Aorta (tissue), 5 donors: ENCODE measurements at places on chromosomes 1 and 21.

- peak; percentile 83 for DNase-seq
Measured at GRCh38 chr1:94094469-94095111, 26.4 kb downstream of the ABCA4 start.

- no peak for DNase-seq
Measured at GRCh38 chr1:110390096-110390495, 730 bp downstream of the SLC16A4 start.

DNA sequence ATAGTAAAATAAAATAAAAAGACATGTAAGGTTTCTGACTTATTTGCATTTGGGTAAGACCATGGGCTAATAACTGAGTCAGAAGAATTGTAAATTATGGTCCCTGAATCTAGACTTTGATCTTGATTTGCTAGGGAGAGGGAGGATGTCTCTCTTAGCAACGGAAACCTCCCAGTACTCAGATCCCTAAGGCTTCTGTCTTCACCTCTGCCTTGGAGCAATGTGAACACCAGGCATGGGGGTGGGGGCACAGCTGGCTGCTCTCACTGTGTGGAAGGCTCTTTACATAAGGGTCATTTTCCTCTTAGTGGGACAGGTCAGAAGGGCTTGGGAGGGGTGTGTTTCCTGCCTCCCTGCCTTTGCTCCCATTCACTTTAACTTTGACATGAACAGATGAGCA, 17.0 kb upstream of the TMEM54 start:
- no peak for DNase-seq

DNA sequence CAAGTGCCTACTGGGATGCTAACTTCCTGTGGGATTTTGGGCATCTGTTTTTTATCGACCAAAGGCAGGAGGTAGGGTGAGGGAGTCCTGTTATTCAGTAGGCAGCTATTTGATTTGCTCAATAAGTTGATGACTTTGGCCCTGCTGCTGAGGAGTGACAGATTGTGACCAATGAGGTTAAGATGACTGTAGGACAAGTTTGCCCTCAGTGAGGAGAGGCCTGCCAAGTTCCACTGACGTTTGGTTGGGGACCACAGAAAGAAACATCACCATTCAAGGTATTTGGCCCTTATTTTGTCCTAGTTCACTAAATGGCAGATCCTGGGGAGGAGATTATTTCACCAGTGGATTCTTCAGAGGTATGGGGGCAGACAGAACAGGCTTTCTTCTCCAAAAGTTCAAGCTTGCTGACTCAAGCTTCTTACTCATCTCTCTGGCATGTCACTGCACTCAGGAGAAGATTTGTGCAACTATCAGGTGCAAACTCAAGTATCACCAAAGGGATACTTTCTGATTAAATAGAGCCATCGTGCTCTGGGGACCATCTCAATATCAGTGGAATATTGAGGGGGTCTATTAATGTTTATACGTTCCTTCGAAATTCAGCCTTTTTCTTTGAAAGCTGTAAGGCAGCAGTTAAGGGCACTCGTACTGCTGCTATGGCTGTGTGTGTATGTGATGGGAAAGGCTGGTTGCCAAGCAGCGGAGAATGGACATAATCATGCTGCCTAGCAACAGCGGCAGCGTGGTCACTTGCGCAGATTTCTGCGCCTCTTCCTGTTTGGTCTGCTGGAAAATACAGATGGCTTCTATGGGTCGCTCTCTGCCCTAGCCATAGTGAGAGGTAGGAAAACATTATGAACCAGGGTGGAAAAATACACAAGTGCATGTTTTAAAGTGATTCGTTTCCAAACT, 78.7 kb downstream of the PBX1 start:
- no peak for DNase-seq

DNA sequence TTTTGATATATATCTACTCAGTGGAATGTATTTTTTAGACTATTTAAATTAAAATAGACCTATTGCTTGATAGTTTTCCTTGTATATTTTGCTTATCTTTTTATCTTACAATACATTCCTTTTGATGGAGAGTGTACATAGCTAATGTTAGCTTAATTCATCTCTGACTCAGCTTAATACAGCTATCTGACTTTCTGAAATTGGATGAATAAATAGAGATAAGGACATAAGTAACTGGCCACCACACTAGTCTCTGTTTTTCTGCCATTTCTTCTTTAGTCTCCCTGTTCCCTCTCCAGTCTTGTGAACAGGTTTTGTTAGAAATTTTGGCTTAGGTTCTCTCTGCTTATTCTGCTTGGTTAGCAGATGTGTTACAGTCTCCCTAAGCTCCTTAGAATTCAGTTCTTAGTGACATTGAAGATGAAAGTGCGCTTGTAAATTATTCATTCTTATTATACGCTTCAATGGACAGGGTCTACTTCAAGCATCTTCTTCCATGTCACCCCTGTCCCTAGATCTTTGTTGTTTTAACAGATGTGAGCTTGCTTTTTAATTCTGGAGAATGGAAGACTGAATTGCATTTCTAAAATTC, 59.6 kb downstream of the XPR1 start:
- DNase-seq: no peak

GRCh38 chr1:11533790-11534787, 55.1 kb downstream of the DISP3 start:
- no peak for DNase-seq

DNA sequence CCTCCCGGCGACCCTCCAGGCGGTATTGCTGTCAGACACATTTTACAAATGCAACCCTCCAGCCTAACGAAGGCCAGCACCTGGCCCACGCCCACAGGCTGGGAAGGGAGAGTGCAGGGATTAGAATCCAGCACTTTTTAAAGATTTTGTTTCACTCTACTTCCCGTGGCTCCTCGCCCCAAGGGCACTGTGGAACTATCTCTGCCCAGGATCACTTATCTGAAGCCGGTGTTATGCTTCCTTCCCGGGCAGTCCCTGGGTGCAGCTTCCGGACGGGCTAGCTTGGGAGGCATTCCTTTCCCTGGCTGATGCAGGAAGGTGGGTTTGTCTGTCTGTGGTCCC, 35.8 kb downstream of the CCN1 start:
- no peak for DNase-seq

DNA sequence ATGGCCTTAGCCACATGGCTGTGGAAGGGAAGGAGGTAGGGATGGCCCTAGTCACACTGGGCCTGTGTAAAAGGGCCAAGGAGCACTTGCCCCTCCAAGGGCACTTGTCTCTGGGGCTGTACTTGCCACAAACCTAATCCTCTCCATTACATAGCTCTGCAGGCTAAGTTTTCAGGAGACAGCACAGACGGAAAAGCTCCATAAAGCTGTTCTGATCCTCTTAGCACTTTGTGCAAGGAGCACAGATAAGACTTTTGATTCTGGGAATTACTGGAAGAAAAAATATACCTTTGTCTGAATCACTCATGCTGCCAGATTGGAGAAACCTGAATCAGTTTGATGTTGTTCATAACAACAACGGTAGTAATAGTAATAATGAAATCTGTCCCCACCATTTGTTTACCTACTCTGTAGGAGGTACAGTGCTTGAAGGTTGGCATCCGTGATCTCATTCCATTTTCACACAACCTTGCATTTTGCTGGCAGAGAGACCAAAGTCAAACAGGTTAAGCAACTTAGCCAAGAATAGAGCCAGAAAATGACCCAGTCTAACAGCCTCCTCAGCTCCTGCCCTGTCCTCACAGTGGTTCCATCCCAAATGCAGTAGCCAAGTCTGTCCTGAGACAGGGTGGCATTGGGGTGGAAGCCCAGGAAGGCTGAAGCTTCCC, 207.1 kb downstream of the ROR1 start:
- no peak for DNase-seq

DNA sequence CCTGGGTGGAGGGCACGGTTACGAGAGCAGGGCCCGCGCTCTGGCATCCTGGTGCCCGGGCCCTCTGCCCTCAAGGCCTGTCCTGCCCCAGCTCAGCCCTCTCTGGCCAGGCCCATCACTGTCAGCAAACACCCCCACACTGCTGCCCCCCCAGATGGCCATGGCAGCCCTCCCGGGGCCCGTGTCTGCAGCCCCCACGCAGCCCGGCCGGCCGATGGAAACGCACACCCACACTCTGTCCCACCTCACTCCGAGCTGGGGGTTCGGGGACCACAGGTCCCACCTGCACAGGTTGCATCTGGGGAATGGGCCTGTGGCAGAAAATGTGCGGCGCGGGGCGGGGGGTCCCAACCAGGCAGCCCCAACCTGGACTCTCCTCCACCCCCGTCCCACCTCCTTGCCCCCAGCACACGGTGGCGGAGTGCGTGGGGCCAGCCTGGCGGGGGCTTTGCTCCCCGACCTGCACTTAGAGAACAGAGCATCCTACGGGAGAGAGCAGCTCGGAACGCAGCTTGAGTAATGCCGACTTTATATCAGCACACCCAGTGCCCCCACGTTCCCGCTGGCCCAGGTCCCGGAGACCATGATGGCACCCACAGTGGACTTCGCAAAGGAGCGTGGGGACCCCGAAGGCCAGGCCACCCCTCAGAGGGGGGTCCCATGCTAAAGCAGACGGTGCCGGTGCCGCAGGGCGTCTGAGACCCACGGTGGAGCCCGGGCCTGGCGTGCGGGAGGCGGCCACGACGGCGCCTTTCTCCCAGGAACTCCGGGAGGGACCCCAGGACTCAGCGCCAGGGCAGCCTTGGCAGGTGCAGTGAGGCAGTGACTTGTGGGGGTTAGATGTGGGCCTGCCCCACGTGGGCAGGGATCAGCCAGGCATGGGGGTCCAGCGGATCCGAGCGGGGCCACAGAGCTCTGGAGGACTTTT, 7.5 kb upstream of the RNF223 start:
- DNase-seq: peak; percentile 76

GRCh38 chr1:59645893-59646292, 168.9 kb upstream of the HOOK1 start:
- no peak for DNase-seq

DNA sequence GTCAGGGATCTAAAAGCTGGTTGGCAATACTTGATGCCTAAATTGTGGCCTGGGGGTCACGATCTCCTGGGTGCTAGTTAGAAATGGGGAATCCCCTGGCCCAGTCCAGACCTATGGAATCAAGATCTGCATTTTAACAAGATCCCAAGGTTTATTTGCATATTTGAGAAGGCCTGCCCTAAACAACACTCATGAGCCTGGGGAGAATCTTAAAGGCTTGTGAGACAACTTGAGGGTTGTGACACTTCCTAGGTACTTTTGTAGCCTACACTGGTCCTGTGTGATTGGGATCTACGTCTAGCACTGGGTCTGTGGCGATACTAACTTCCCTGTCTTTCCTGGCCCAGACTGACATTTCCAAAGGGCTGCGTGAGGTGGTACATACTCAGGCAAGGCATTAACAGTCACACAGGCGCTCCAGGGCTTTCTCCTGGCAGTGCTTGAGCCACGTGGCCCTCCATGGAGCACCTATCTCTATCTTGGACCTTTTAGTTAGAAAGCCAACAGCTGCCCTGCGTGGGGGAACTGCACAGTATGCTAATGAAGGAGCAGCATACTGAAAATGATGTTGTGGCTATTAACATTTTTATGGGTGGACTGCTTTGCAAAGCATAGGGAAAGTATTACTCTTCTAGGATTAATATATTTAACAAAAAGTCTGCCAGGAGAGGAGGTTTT, 263.1 kb downstream of the ST6GALNAC3 start:
- no peak for DNase-seq

- DNase-seq: no peak
Measured at GRCh38 chr1:41355356-41355755, 5.9 kb upstream of the FOXO6 start.

DNA sequence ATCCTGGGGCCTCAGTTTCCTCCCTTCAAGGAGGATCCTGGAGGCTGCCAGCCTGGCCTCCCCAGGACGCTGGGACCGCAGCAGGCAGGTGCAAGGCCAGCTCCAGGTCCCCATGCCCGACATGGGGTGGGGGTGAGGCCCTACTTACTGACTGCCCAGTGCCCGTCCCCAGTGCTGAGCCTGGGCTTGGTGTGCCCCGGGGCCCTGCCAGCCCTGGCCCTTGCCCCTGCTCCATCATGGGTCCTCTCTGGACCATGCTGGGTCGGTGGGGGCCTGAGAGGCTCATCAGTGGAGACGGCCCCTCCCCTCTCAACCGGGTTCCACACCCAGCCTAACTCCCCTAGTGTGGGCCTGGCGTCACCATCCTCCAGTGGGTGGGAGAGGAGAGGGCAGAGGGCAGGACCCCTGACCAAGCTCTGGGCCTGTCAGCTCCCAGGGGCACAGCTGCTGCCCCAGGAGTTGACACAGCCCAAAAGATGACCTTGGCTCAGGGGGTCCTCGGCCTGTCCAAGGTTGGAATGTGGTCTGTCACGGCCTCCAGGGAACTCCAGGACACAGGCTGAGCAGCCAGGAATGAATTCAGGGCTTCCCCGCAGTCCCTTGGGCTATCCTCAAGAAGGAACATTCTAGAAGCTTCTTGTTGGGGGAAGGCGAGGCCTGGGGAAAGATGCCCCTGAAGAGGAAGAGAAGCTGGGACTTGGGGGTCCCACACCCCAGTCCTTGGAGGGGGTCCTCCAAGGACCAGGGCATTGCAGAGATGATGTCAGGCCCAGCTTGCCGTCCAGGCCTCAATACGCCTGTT, 17.6 kb upstream of the ARF1 start:
- peak; percentile 51 for DNase-seq

GRCh38 chr21:25911730-25912401, 177.1 kb downstream of the GABPA start:
- no peak for DNase-seq

- DNase-seq: no peak
Measured at GRCh38 chr1:9561429-9561828, 22.2 kb downstream of the SLC25A33 start.

DNA sequence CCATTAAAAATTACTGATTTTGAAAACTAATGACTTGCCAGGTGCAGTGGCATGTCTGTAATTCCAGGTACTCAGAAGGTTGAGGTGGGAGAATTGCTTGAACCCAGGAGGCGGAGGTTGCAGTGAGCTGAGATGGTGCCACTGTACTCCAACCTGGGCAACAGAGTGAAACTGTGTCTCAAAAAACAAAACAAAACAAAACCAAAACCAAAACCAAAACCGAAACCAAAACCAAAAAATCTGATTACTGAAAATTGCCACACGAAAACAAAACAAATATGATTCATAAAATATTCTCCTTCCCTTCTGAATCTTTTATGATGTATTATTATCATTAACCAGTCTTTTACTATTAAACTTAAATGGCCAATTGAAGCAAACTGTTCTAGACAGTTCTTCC, 74.1 kb downstream of the SERINC2 start:
- no peak for DNase-seq

DNA sequence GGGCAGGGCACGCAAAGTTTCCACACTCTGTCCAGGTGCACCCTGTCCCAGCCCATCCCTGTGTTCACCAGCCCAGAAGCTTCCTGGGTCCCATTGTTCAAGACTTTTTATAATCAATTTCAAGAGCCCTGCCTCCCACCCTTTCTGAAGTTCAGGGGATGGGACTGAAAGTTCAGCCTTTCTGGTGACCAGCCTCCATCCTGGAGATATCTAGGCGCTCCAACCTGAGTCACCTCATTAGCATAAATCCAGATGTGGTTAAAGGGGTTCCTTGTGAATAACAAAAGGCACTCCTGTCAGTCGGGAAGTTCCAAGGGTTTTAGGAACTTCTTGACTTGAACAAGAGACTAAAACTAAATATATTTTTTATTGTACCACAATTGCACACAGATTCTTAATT, 48.4 kb upstream of the RAP1A start:
- no peak for DNase-seq

GRCh38 chr1:67522001-67522441, 91.8 kb upstream of the SERBP1 start:
- DNase-seq: no peak

- DNase-seq: no peak
Measured at GRCh38 chr1:156106624-156107488, 7.7 kb upstream of the LMNA start.

GRCh38 chr1:206678490-206678889, 6.2 kb upstream of the MAPKAPK2 start:
- DNase-seq: no peak
